ENCODE measurements at places on chromosomes 11 and 22. TPM values are rescaled to one million over a fixed set of nuclear protein-coding genes. Genes with fewer than 3 reads are reported as not detected.
A peak's percentile ranks its signal among the peaks of the same experiment; 100 is the strongest.

- no peak for DNase-seq
Measured at GRCh38 chr11:86621854-86622253, 50.6 kb downstream of the ME3 start.

- no peak for DNase-seq
Measured at GRCh38 chr11:3901249-3902025, 46.0 kb downstream of the STIM1 start.

GRCh38 chr11:67300256-67300755 is 3.0 kb upstream of the SSH3 start:
- DNase-seq = no peak

DNA sequence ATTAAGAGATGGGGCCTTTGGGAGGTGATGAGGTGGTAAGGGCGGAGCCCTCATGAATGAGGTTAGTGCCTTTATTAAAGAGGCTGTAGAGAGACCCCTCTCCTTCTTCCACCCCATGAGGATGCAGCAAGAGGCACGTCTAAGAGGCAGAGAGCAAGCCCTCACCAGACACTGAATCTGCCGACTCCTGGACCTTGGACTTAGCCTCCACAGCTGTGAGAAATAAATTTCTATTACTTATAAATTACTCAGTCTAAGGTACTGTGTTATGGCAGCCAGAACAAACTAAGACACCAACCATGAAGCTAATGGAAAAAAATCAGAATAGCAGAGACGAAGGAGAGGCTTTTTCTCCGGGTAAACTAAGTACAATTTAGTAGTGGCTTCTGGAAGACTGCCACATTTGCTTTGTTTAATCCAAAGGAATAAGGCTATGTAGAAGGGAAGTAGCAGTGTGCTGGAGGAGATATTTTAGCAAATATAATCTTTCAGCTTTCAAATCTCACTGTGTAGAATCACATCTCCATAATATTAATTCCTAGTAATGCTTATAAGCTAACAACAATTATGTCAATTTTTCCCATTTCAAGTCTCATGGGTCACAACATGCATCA is 12.3 kb upstream of the SIK2 start:
- DNase-seq = no peak

DNA sequence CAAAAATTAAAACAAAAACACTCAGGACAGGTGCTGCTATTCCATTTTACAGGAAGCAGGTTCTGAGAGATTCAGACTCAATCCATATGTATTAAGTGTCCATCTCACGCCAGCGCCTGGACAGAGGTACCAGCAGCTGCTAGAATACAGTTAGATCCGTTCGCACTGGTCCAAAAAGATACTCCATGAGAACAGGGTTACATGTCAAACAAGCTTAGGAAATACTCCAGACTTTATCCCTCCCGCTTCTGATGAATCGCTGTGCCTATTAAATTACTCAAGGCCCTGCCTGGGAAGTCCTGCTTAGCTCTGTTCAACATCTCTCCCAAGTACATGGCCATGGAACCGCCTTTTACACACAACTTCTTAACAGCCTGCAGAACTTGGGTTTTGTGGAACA is 50.2 kb upstream of the SLC35C1 start:
- no peak for DNase-seq

- no peak for DNase-seq
Measured at GRCh38 chr22:30655532-30655931, 12.1 kb downstream of the DUSP18 start.

GRCh38 chr22:48138855-48139254 is 1376.4 kb downstream of the TBC1D22A start:
- no peak for DNase-seq

DNA sequence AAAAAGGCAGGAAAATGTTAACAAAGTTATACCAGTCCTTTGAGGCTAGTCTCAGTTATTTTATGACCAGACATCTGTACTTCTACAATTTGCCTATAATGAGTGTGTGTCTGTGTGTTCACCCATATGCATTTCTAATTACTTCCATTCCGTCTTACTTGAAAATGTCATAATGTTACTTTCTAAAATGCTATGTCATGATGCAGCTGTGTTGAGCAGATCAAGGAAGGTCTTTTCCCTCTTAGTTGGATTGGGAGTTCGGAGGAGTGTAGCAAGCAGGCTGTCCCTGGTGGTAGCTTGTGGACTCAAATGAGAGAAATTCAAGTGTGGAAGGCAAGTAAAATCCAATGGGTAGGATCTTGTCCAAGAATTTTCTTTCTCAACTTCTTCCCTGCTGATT is 3.0 kb downstream of the SNX19 start:
- no peak for DNase-seq

DNA sequence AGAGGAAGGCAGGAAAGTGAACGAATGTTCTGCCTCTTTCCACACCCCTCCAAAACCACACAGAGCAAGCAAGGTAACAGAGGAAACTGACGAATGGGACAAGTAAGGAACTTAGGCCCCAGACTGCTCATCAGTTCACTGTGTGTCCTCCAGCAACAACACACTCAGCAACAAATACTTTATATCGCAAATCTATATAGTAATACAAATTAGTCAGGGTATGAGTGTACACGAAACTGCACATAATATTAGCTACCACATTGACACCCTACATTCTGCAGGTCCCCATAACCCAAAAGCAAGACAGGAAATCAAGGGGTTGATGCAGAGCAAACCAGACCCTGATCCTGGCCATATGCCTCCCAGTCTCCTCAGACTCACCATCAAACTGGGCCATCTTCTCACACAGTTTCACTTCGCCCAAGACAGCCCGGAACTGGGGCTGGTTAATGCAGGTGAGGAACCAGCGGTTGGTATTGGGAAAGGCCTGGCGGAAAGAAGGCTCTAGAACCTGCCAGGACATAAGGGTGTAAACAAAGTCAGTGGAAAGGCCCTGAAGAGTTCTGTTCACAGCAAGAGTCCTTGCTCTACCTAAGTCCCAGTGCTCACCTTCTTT is 6.6 kb downstream of the EEF1G start:
- DNase-seq = no peak

DNA sequence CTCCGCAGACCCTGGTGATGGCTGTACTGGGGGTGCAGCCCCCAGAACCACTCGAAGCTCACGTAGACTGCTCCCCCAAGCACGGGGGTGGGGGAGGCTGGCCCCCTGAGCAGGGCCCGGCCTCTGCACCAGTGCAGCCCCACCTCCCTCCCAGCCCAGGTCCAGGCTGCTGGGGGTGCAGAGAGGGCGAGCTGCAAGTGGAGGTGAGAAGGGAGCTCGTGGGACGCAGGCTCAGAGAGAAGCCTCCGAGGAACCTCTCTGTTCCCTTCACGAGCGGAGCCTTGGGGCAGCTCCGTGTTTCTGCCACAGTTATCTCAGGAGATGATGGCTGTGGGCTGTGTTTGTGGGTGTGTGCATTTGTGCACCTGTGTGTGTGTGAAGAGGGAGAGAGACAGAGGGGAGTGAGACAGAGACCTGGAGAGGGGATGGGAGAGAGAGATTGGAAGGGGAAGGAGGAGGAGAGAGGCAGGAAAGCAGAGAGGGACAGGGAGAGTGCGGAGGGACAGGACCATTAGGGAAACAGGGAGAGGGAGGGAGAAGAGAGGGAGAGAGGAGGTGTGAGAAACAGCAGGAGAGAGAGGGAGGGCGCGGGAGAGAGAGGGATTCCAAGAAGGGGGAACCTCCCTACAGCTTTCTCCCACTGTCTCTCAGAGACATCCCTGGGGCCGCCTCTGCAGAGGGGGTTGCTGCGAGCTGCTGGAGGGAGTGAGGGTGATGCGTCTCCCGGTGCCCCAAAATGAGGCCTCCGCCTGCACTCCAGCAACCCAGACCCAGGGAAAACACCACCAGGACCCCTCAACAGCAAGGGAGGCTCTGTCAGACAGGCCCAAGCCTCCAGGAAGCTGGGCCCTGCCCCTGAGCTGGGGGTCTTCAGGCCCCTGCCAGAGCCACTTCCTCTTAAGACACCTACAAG is 1488.6 kb downstream of the BRD1 start:
- no peak for DNase-seq

DNA sequence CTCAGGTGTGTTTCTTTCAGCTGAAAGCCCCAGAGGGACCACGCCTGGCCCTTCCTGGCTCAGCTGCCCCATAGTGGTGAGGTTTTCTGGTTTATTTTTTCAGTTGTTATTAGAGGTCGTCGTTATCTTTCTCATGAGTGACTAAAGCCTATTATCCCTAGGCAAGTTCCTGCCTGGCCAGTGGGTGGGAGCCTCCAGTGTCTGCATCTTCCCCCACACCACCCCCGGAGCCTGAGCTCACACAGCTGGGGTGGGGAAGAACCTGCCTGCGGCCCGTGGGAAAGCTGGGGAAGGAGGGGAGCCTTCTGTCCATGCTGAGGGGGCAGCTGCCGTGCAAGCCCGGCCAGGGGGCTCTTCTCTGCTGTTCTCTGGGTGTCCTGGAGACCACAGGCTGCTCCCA is 24.3 kb upstream of the PPFIA1 start:
- no peak for DNase-seq

DNA sequence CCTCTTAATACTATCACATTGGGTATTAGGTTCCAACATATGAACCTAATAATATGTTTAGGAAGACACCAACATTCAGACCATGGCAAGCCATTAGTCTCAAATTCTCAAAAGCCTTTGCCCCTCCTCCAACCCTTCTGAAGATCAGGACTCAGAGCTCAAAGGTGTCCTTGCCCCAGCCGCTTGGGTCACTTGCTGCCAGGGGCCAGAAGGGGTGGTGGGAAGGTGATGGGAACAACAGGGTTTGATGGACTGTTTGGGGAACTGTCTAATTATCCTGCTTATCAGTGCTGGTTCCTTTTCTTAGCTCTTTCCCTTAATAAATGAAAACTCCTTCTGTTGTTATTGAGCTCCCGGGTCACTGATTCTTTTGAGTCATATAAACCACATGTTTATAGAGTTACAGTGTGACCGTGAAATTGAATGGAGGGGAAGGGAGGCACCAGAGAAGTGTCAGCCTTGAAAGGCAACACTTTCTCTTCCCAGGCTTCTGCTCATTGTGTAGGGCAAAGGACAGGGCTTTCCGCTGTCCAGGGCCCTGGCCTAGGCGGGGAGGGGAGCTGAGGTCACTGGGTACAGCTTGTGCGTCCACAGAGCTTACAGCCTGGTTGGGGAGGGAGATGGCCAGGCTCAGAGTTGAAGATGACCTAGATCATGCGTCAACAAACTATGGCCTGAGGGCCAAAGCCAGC is 105.1 kb downstream of the FBXO7 start:
- no peak for DNase-seq

DNA sequence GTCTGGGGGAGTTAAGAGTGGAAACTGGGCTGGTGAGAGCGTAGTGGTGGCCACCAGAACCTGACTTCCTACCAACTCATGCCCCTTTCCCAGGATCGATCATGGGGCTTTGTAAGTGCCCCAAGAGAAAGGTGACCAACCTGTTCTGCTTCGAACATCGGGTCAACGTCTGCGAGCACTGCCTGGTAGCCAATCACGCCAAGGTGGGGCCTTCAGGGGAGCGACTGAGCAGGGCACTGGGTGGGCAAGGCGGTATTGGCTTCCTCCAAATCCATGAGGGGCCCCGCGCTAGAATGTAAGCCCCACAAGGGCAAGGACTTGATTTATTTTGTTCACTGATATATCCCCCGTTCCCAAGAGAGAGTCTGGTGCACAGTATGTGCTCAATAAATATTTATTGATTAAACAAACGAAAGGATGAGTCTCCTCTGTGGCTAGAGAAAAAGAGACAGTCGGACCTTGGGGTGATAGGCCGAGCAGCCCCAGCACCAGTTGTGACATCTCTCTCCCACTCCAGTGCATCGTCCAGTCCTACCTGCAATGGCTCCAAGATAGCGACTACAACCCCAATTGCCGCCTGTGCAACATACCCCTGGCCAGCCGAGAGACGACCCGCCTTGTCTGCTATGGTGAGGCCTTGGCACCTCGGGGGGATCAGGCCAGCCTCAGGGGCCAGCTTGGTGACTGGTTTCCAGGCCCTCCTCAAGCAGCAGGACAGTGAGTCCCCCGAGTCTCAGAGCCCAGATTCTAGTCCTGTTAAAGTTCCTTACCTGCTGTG is 765 bp downstream of the ZFPL1 start:
- no peak for DNase-seq

GRCh38 chr11:131145791-131146190 is 224.6 kb upstream of the NTM start:
- DNase-seq = no peak

- no peak for DNase-seq
Measured at GRCh38 chr22:36541831-36542411, 13.0 kb upstream of the EIF3D start.

GRCh38 chr11:104572279-104572678 is 326.0 kb downstream of the CASP12 start:
- no peak for DNase-seq

GRCh38 chr11:34358258-34358727 is 483 bp upstream of the ABTB2 start:
- peak; percentile 83 for DNase-seq

- DNase-seq = no peak
Measured at GRCh38 chr11:4095509-4096230, 1.1 kb downstream of the RRM1 start.

DNA sequence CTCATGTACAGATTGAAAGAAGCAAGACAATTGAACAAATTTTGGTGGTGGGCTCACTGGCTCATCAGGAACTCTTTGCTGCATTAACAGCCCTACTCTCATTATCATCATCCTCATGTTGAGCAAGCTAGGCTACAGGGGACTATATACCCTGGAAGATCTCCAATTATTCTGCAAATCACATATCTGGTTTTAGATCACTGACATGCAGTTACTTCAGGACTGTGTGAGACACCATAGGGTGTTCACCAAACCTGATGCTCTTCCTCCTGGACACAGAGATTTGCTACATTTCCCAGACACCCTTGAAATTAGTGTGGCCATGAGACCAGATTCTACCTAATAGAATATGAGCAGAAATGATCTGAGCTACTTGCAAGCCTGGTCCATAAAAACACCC is 23.0 kb upstream of the ME3 start:
- DNase-seq = no peak

DNA sequence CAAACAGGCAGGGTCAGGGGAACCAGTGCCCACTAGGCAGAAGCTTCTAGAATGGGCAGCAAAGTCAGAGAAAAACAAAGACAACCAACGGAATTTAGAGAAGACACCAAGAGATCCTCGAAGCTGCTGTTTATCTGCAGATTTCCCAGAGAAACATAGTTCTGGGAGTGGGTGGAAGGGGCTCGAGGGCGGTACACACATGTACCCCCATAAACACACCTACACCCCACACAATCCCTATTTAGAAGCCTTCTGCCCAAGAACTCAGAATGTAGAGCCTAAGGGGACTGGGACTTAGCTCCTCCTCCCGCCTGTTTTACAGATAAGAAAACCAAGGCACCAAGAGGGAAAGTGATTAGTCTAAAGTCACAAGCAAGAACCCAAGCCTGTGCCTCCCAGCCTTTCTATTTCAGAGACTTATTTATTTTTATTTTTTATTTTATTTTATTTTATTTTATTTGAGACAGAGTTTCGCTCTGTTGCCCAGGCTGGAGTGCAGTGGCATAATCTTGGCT is 6.4 kb downstream of the NPTXR start:
- DNase-seq = no peak

GRCh38 chr22:24516301-24516737 is 21.2 kb downstream of the UPB1 start:
- no peak for DNase-seq

Gene OR9G1
- not detected for total RNA-seq

Gene KRTAP5-8
- not detected for total RNA-seq

Gene EIF1AD
- 22.2 TPM for total RNA-seq

Gene OR6A2
- total RNA-seq = not detected

Gene SCN3B
- total RNA-seq = 0.56 TPM

Gene OR52A1
- total RNA-seq = not detected

Gene TMPRSS4
- not detected for total RNA-seq

Gene PRRG4
- total RNA-seq = 2.1 TPM

Gene SCGB2A2
- total RNA-seq = not detected

Gene TXN2
- total RNA-seq = 104 TPM

Gene SCN4B
- 2.6 TPM for total RNA-seq

Gene INSC
- 0.91 TPM for total RNA-seq

All from right cardiac atrium (tissue), 5 donors.